ENCODE measurements at places on chromosomes 6 and 20. TPM values are rescaled to one million over a fixed set of nuclear protein-coding genes. Genes with fewer than 3 reads are reported as not detected.

GRCh38 chr20:63318391-63319163 lies 25.6 kb downstream of the COL20A1 start:
- H3K36me3 ChIP-seq = no peaks in the 10 kb centered on the region
- H3K4me3 ChIP-seq = no peak overlapping the region
- no peaks in the 10 kb centered on the region for H3K27me3 ChIP-seq
- DNase-seq = no peak
- H3K4me1 ChIP-seq = no peaks in the 10 kb centered on the region

DNA sequence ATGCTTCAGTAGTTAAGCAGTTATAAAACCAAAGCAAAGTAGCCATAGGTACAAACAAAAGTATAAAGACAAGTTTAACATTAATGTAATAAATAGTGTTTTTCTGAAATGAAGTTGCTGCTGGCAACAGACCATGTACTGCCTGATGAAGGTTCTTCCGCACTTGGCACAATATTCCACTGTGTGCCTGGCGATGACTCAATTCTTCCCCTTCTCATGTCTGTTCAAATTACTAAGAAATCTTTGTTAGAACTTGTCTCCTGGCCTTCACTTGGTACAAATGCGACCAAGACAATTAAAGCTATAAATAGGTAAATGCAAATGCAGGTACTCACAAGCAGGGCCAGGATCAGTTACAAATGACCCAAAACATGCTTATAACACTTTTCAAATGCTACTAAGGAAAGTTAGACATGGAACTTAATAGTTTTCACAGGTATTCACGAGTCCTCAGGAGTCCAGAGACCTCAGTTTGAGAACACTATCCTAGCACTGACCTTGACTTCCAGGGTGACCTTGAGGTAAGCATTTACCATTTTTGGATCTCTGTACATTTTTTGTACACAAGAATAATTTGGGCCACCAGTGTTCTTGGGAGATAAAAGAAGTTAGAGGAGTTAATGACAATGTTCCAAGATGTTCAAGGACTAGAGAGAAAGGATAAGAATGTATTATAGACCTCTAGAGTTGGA lies 8.1 kb upstream of the DDR1 start:
- DNase-seq = peak; percentile 63
- H3K4me1 ChIP-seq = peaks cover 6% of the 10 kb centered on the region
- H3K4me3 ChIP-seq = no peak overlapping the region
- H3K27me3 ChIP-seq = no peaks in the 10 kb centered on the region

DNA sequence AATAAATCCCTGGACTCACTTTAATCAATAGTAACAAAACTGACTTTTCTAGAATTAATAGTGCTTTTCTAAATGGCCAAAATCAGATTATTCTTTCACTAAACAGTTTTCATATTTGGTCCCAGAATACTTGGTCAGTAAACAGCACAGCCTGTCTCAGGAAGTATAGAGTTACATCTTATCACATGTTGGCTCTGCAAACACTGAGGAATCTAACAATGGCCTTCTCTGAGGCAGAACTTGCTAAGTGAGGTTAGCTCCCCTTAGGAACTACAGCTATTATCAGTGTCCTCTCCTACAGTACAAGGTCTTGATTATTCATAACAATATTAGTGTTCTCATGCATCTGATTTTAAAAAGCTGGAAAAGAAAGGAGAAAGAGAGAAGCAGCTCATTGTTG lies 1622.8 kb downstream of the HACE1 start:
- H3K27ac ChIP-seq = no peak overlapping the region
- H3K4me3 ChIP-seq = no peak overlapping the region
- no peak for DNase-seq
- H3K36me3 ChIP-seq = no peaks in the 10 kb centered on the region

DNA sequence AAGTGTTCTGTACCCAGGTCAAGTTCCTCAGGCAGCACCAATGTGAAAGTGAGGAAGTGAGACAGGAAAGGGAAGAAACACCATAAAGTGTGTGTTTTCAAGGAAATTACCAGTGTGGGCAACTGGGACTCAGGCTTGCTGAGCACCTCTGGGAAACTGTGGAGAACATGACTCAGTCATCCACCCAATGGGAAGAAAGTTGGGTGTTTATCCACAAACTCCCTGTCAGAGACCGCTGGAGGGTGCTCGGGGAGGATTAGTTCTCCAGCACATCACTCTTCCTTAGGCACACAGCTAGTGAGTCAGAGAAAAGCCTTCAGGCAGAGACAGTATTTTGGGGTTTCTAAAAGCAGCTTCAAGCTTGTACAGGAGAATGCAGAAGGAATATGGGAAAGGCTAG lies 93.6 kb downstream of the PCSK2 start:
- DNase-seq = no peak
- no peak overlapping the region for H3K4me3 ChIP-seq
- no peaks in the 10 kb centered on the region for H3K36me3 ChIP-seq
- no peak overlapping the region for H3K27ac ChIP-seq

DNA sequence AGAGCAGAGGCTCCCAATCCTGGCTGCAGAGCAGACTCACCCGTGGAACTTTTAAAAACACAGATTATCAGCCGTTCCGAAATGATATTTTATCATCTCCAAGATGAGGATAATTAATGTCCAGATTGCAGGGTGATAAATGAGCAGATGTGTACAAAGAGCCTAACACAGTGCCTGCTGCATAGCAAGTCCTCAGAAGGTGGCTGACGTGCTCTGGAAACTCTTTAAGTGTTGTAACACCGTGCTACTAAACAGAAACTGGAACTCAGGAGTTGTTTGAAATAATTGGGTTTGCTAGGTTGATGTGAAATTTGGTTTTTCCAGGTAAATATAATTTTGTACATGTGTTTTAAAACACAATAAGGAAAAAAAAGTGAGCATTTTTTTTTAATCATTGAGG lies 118.0 kb downstream of the ARMC2 start:
- no peak overlapping the region for H3K4me3 ChIP-seq
- DNase-seq = no peak
- H3K27ac ChIP-seq = no peak overlapping the region
- no peaks in the 10 kb centered on the region for H3K36me3 ChIP-seq
- no peaks in the 10 kb centered on the region for H3K27me3 ChIP-seq

GRCh38 chr6:144899161-144899560 lies 614.0 kb downstream of the UTRN start:
- H3K27me3 ChIP-seq = no peaks in the 10 kb centered on the region
- H3K4me1 ChIP-seq = no peaks in the 10 kb centered on the region
- no peak for DNase-seq
- H3K27ac ChIP-seq = no peak overlapping the region

- no peak overlapping the region for H3K4me3 ChIP-seq
- no peak overlapping the region for H3K27ac ChIP-seq
- no peaks in the 10 kb centered on the region for H3K4me1 ChIP-seq
- H3K27me3 ChIP-seq = no peaks in the 10 kb centered on the region
- DNase-seq = no peak
These were observed 864.5 kb upstream of the MAN1A1 start for GRCh38 chr6:120214088-120214499.

- no peak for DNase-seq
- H3K27me3 ChIP-seq = no peaks in the 10 kb centered on the region
- H3K27ac ChIP-seq = no peak overlapping the region
- no peaks in the 10 kb centered on the region for H3K36me3 ChIP-seq
- H3K4me1 ChIP-seq = peaks cover 4% of the 10 kb centered on the region
These were observed 10.6 kb downstream of the SFT2D1 start for GRCh38 chr6:166331503-166332415.

- H3K36me3 ChIP-seq = no peaks in the 10 kb centered on the region
- H3K27ac ChIP-seq = no peak within 1 kb of the TSS
- H3K4me1 ChIP-seq = no peaks in the 10 kb centered on the region
- no peak within 1 kb of the TSS for H3K4me3 ChIP-seq
- no peaks in the 10 kb centered on the region for H3K27me3 ChIP-seq
These were observed at the start of gene CHRNA4 for GRCh38 chr20:63360850-63361518. CHRNA4 (minus strand) TSS chr20:63361349; CDS start chr20:63361165, 184 bp downstream.

DNA sequence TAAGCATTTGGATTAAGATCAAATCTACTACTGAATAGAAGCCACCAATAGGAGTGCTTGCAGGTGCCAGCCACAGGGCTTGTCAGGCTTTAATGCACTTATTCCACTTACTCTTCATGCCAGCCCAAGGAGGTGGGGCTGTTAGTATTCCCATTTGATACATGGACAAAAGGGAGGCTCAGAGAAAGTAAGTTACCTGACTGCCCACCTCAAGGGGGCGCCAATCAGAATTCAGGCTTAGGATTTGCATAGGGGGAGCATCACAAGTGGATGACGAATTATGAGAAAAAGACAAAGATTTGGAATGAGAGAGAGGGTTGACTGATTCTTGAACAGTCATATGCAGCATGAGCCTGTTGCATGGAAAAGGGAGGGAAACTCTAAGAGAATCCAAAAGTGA lies 188.4 kb upstream of the TSHZ2 start:
- no peaks in the 10 kb centered on the region for H3K36me3 ChIP-seq

DNA sequence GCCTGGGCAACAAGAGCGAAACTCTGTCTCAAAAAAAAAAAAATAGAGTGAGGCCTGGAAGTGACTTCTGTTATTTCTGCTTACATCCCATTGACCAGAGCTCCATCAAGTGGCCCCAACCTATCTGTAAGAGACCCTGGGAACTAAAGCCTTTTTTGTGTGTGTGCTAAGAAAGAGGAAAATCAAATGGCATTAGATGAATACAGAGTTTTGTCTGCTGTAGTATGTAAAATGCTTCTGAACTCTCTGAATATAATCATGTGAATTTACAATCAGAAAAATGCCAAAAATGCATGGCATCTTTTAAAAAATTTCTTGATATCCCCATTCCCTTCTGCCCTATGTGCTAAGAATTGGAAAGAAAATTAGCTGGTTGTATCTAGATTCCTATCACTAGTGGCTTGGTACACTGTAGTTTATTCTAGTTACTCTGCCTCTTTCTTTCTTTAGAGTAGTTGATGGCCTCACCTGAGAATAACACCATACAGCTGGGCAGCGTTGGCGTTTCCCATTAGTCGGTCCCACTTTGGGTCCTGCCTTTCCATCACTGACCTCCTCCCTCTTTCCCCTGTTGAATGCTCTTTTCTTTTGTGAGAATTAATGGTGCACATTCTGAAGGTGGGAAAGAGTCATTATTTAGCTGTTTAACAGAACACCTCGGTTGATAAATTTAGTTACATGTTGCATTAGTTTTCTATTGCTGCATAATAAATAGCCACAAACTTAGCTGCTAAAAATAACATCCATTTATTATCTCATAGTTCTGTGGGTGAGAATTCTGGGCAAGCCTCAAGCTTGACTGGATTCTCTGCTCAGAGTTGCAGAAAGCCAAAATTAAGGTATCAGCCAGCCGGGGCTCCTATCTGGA lies 38.2 kb downstream of the SAMD5 start:
- H3K4me1 ChIP-seq = peaks cover 1% of the 10 kb centered on the region
- DNase-seq = no peak
- H3K27ac ChIP-seq = no peak overlapping the region
- H3K4me3 ChIP-seq = no peak overlapping the region

DNA sequence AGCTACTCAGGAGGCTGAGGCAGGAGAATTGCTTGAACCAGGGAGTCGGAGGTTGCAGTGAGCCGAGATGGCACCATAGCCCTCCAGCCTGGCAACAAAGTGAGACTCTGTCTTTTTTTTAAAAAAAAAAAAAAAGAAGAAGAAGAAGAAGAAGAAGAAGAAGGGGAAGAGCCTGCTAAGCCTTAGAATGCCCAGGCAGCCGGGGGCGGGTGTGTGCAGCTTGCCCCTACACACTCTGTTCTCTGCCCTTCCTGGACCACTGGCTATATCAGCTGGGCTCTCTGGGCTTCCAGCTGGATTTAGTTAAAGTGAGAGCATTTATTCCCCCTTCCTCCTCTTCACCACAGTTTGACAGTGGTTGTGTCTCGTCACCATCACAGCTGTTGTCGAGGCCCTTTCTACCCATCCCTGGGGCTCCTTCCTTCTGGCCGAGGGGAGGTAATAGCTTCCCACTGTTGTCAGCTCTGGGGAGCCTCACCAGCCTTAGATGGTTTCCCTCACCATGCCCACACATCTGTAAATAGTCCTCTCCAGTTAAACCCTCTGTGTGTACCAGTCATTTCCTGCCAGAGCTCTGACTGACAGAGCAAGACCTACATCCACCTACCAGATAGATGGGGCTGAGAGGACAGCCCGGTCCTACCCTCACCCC lies 77.6 kb downstream of the TRERF1 start:
- H3K4me1 ChIP-seq = no peaks in the 10 kb centered on the region
- H3K36me3 ChIP-seq = no peaks in the 10 kb centered on the region
- H3K27me3 ChIP-seq = no peaks in the 10 kb centered on the region
- no peak overlapping the region for H3K4me3 ChIP-seq

DNA sequence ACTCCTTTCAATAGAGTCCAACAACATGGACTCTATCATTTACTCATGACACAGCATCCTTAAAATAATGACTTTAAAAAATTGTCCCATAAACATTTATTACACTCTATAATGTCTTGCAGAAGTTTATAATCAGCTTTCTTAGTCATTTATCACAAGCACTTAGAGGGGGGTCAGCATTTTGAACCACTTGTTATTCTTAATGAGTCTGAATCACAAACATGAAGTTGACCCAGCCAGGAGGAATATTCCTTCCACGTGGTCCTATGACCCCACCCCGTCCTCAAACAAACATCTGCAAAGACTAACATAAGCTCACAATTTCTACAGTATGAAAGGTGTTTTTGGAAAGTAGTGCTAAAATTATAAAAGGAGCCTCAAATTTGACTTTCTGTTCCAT lies 91.1 kb downstream of the MTFR2 start:
- no peak overlapping the region for H3K4me3 ChIP-seq
- DNase-seq = no peak
- H3K36me3 ChIP-seq = no peaks in the 10 kb centered on the region
- H3K4me1 ChIP-seq = peaks cover 17% of the 10 kb centered on the region
- H3K27ac ChIP-seq = no peak overlapping the region
- H3K27me3 ChIP-seq = no peaks in the 10 kb centered on the region

- DNase-seq = no peak
- no peaks in the 10 kb centered on the region for H3K27me3 ChIP-seq
- H3K4me1 ChIP-seq = no peaks in the 10 kb centered on the region
- H3K36me3 ChIP-seq = no peaks in the 10 kb centered on the region
These were observed 36.2 kb downstream of the SUN5 start for GRCh38 chr20:32967961-32968457.

- no peaks in the 10 kb centered on the region for H3K4me1 ChIP-seq
- DNase-seq = no peak
- no peak overlapping the region for H3K4me3 ChIP-seq
- no peak overlapping the region for H3K27ac ChIP-seq
These were observed 22.4 kb upstream of the MAS1L start for GRCh38 chr6:29510202-29510601.

DNA sequence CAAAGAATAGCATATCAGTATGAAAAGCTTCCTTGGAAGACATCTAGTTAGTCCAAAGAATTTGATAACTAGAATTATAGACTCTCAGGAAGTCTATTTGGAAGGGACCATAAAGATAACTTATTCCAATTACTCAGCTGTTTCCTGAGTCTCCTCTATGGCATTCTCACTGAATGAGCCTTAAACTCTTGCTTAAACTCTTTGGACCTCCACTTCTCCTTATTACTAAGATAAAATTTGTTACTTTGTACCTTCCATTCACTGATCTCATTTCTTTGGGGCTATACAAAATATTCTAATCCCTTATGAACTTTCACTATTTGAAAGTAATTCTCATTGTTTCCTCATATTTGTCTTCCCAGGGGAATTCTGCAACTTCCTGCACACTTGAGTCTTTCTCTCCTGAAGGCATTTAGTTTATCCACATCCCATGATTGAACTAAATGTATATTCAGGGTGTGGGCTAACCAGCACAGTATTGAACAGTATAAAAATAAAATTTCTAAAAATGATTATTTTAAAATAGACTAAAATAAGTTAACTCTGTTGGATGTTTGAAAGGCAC lies 67.1 kb upstream of the NOTCH4 start:
- DNase-seq = no peak
- no peaks in the 10 kb centered on the region for H3K27me3 ChIP-seq
- H3K4me1 ChIP-seq = no peaks in the 10 kb centered on the region
- no peak overlapping the region for H3K4me3 ChIP-seq
- H3K27ac ChIP-seq = no peak overlapping the region
- no peaks in the 10 kb centered on the region for H3K36me3 ChIP-seq

Gene PCK1
- 0.47 TPM for total RNA-seq

Gene ZNF831
- total RNA-seq = 0.36 TPM

Gene TNFRSF21
- 4.9 TPM for total RNA-seq

Gene PAK5
- total RNA-seq = 0.10 TPM

Gene TCF21
- 32.3 TPM for total RNA-seq

Gene PRL
- total RNA-seq = not detected
